Stimulated activated CD4-positive, alpha-beta T cell treated with anti-CD3 and anti-CD28 coated beads, TNF-alpha, amount 100 ng/mL, for 1 hour (primary cell): ENCODE measurements at places on chromosomes 2 and 18.

- DNase-seq: no peak
These were observed 137.5 kb downstream of the COMMD1 start for GRCh38 chr2:62042944-62043343.

DNA sequence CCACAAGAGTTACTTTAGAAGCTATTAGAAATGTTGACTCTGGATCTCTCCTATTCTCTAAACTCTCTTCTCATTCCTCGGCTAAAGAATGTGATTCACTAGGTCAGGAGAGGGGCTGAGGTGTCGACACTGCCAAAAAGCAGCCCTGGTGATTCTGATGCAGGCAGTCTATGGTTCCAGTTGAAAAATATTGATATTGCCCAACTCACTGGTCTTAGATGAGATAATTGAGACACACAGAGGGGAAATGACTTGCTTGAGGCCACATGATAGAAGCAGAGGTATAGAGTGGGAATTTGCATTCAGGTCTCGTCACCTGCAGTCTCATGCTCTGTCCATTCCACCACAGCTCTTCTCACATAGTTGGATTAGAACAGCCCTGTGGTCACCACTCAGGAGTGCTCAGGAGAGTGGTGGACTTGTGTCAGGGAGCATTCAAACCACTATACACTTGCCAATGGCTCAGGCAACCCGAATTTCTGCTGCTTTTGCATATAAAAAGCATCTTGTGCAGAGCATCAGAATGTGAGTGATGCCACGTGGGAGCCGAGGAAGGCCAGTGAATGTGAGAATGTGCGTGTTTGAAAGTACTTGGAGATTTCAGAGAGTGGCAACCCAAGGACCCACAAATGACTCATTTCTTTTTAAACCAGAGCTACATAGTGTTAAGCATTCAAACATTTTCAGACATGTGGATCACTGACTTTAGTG is 65.1 kb upstream of the CTLA4 start:
- no peak for DNase-seq

- no peak for DNase-seq
These were observed 35.3 kb downstream of the SPRED2 start for GRCh38 chr2:65397122-65397521.

DNA sequence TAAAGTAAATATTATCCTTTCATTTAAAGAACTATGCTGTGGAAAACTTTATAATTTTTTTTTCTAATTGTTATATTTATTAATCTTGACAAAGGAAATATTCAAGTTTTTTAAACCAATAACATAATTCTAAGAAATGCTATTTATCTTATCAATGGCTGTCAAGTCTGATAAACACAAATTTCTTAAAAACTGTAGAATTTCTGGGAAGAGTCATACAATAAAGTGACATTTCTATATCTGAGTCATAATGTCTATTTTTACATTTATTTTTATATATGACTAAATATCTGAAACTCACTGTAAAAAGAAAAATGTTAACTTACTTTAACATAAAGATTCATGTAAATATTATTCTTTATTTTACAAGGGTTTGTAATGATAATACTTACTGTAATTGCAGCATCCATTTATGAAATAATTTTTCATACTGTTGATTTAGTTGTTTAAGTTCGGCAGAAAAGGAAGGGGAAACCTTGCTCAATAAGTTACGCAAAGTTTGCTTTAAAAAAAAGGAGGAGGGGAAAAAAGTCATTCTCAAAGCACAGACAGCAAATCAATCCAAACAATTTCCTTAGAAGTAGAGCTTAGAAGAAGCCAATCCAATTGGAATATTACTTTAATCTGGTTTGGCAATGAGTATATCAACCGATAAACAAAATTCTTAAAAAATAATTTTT is 32.4 kb downstream of the ORC2 start:
- no peak for DNase-seq

GRCh38 chr18:36728345-36728744 is 100.5 kb downstream of the TPGS2 start:
- no peak for DNase-seq

DNA sequence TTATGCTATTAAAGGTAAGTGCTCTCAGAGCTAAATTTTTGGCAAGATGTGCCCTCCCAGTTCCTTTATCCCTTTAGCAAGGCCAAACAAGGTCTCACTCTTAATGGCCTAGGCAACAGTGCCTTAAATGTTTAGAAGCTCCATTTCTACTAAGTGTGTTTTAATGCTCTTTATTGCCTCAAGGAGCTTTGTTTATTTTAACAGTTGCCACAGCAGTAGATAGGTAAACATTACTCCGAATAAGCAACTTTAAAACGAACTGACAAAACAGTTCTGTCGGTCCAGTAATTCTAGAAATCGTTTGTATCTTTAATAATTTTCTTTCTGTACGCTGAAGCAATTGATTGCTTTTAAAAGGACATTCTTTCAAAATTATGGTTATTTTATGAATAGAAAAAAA is 74.5 kb downstream of the PIEZO2 start:
- DNase-seq: no peak

DNA sequence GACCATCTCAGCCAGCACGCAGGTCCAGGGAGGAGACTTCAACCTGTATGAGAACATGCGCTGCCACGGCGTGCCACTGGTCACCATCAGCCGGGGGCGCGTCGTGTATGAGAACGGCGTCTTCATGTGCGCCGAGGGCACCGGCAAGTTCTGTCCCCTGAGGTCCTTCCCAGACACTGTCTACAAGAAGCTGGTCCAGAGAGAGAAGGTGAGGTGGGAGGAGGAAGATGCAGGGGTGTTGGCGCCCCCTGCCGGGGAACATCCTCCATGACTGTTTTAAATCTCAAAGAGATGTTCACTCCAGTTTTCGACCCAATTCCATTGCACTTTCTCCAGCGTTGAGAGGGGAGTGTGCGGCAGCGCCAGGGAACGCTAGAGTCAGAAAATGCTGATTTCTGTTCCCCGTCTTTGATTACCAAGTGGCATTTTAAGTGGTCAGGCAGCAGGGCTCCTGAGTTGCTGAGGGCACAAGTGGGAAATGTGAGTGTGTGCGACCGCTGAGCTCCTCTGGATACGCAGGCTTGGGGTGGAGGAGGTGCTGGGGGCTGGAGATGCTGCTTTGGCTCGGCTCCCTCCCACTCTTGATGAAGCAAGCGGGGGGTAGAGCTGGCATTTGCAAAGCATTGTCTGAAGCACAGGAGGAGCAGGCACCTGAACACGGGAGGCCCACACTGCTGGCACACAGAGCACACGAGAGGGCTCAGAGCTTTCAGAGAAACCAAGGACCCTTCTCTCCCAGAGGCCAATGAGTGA is 27.7 kb upstream of the MAPRE3 start:
- DNase-seq: peak; percentile 59

- no peak for DNase-seq
These were observed 69.5 kb downstream of the KCNH7 start for GRCh38 chr2:162769066-162769465.

GRCh38 chr2:151928380-151928779 is 100.2 kb upstream of the ARL5A start:
- DNase-seq: no peak

DNA sequence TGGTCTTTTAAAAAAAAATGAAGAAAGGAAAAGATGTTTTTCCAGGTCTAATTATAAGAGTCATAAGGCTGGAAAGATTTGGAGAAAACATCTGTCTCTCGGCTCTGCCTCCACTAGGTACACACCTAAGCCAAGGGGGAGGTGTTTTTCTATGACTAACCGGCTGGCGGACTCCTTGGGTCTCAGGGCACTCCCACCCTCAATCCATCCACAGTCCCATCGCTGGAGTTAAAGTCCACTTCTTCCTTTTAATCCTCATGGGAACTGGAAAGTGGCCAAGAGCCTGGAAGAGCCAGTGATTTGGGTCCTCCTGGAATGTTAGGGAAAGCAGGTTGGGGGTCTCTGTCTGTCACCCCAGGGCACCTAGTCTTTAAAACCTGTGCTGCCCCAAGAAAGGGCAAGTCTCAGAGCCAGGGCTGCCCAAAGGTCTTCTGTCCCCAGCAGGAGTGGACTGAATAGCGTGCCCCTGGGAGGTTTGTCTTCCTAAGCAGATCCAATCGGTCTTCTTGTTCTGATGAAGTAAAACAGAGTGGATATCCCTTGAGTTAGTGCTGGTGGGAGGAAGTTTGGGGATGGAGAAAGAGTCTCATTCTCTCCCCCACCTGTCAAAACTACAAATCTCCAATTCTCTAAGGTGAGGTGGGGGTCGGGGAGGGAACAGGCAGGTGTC is 66.4 kb downstream of the MCFD2 start:
- no peak for DNase-seq

DNA sequence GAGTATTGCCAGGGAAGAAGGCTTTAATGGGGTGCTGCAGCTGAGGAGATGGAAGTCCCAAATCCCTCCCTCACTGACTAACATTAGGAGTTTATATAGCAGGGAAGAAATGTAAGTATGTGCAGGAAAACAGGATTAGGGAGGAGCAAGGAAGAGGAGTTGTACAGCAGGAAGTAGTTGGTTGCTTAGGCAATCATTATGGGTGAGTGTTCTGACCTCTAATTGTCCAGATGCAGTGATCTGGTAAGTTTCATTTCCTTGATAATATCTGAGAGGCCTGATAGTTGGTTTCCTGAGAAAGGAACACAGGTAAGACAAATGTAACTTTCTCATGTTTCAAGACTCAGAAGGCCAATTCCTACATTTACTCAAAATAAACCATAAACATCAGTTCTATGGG is 331.9 kb upstream of the GULP1 start:
- DNase-seq: no peak

DNA sequence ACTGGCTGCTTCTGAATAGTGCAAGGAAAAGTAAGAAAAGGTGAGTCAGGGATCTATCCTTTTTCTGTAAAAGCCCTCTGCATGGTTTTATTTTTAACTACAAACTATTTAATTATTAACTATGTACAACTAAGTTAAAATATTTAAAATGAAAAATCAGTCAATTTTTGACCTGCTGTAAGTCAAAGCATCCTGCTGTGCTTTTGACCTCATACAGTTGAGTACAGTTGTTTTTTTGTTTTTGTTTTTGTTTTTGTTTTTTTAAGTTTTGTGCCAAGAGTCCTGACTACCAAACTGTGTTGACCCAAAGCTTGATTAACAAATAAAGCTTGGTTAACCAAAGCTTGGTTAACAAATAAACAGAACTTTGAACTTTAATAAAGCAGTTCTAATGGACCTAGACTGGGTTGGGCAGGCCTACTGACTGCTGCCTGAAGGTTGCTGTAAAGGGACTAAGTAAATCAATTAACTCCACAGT is at the start of gene ACMSD:
Gene ACMSD (plus strand): TSS at position 474 of the 478 bp plus-strand sequence. CDS start 67 bp downstream, outside the sequence.
- DNase-seq: no peak

GRCh38 chr18:8960740-8961657 is 141.5 kb upstream of the NDUFV2 start:
- DNase-seq: no peak

DNA sequence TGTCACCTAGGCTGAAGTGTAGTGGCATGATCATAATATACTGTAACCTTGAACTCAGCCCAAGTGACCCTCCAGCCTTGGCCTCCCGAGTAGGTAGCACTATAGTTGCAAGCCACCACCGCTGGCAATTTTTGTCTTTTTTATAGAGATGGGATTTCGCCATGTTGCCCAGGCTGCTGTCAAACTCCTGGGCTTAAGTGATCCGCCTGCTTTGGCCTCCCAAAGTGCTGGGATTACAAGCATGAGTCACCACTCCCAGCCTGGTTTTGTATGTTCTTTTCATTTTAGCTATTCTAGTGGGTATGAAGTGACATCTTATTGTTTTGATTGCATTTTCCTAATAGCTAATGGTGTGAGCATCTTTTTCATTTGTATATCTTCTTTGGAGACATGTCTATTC is 11.3 kb upstream of the EXOC6B start:
- DNase-seq: no peak

- DNase-seq: no peak
These were observed at the start of gene UCN for GRCh38 chr2:27308359-27308881. TSS of gene UCN (minus strand) at chr2:27308445. CDS start at chr2:27307895, 550 bp downstream.
